Effector memory CD8-positive, alpha-beta T cell (primary cell): ENCODE measurements at places on chromosomes 5 and 9.

- no peak for DNase-seq
Observed at GRCh38 chr5:57042524-57042931, 90.6 kb upstream of the MIER3 start.

- DNase-seq: no peak
Observed at GRCh38 chr5:111855356-111855755, 98.4 kb upstream of the NREP start.

DNA sequence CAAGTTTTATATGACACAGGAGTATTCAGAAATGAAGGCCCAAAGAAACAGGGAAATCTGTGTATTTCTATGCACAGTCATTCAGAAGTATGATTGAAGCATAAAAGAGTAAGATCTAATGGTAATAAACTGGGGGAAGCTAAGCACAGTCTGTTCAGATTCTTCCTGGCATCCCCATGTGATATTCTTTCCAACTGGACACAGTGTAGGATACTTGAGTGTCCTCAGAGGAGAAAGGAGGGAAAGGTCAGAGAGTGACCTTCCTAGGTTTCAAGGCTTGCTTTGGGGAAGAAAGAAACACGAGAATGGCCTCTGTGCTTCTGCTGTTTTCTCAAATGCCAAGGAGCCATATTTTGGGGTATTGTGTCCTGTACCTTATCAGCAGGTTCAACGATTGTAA is 1798.4 kb upstream of the WWC1 start:
- DNase-seq: no peak

- DNase-seq: no peak
Observed at GRCh38 chr5:72134226-72134899, 27.1 kb downstream of the MAP1B start.

DNA sequence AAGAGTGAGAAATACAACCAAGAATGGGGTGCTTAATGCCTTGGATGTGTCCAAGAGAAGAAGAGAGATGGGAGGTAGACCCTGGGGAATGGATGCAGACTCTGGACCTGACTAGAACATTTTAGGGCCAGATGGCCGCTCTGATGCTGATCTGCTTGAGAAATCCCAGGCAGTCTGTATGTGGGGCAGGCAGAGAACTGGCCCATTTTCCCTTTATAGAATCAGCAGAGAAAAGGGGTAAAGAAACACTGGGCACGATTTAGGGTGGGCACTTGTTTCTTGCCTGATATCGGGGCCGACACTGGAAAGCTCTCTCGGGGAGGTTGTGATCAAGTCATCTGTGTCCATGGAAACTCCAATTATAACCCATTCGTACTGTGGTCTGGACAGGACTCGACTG is 118.5 kb upstream of the FSTL4 start:
- DNase-seq: no peak

- no peak for DNase-seq
Observed at GRCh38 chr9:135712613-135713295, 10.8 kb downstream of the KCNT1 start.

DNA sequence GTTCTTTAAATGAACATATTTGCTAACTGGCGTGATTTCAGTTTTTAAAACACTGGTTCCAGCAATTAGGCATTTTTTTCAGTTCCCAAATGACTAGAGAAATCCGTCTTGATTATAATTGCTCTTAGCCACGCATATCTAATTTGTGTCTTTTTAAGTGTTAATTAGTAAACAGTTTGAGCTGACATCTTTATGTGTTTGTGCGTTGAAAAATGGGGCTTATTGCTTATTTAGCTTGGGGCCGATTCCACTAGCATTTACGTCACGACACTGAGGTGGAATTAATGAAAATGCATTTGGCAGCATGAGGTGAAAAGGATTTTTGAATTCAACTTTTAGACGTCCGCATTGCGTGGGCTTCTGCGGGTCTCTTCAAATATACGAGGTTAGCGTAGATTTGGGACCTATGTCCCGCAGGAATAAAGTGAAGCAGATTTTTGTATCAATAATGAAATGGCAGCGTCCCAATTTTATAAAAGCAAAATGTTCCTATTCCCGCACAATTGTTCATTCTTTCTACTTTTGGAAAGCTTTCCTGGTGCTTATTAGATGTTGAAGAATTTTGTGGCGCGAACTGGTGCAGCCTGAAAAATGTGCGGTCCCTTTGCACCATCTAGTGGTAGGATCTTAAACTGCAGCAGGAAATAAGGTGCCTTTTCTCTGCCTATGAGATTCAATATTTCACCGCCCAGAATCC is 122.7 kb upstream of the LMX1B start:
- DNase-seq: peak; percentile 67

GRCh38 chr9:120950421-120951388 is 24.1 kb upstream of the TRAF1 start:
- DNase-seq: no peak

GRCh38 chr5:66945389-66946349 is 250.9 kb downstream of the CD180 start:
- DNase-seq: no peak

GRCh38 chr9:124329206-124329792 is 71.5 kb downstream of the NEK6 start:
- DNase-seq: no peak

DNA sequence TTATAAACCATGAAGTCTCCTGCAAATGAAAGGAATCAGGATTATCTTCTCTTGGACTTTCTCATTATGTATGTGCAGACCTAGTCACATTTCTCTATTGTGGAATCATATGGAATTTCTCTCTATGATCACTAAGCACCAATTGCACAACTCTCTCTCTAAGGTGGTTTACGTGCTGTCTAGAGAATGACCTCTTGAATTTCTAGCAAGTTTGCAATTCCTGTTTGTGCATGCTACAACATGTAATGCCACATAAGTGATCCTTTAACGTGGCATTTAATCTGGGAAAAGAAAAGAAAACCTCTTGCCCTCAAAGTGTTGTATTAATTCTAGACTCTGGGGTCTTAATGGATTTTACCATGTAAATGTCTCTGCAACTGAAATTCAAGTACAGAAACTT is 5.0 kb upstream of the PPP2R2B start:
- DNase-seq: no peak

DNA sequence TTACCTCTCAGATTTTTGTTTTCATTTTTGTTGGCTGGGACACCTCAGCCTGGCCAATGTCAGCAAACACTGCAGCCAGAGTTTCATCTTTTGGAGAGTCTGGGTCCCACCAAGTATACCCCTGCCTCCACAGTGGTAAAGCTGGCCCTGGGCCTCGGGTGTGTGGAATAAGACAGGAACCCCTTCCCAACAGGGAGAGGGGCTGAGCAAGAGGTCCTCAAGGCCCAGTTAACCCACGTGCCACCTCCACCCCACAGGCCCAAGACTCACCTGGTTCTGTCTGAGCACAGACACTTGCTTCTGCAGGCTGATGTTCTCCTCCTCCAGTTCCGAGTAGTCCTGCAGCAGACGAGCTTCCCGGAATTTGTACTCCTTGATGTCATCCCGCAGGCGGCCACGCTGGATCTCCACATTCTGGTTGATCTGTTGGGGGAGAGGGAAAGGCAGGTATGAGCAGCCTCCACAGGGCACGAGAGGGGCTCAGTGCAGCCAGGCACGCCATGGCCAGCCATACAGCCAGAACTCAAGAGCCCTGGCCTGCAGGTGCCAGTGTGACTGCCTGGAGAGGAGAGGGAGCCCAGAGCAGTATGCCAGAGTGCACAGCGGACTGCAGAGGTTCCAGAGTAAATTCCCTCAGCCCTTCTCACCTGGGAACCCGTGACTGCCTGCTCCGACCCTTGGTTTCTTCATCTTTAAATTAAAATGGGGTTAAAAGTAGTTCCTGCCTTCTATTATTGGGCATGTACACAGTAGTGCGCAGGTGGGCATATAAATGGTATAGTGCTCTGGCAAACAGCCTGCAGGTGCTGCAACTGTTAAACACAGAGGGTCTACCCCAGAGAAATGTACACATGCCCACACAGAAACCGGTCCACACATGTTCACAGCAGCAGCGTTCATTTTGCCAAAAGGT is 42.0 kb downstream of the BICD2 start:
- DNase-seq: no peak

GRCh38 chr5:34616651-34617050 is 39.5 kb upstream of the RAI14 start:
- no peak for DNase-seq

DNA sequence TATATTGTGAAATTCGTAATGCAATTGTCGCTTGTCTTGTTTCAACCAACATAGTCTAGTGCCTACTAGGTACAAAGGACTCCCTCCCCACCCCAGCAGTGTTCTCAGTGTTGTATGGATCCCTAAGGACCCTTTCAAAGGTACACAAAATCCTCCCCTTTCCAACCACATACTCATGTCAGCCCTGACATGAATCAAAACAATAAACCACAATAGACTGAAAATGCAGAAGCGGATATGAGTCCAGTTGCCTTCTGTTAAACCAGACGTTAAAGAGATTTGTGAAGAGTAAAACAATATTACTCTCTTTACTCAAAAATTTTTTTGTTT is 82.4 kb upstream of the IFNK start:
- no peak for DNase-seq

DNA sequence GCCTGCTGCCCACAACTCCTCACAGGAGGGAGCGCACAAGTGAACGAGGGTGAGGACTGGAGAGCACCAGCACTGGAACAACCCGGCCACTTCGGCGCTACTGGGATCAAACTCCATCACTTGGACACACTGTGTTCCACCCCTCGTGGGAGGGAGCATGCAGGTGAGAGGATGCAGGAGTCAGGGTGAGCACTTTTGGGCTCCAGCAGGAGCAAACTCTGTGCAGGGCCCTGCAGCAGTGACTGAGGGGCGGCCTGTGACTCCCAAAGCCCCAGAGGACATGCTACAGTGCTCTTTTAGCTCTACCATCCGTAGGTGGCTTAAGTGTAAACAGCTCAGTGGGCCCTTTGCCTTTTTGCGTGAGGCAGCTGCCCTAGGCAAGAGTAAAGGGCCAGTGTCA is 4.4 kb upstream of the MOCS2 start:
- no peak for DNase-seq

- DNase-seq: no peak
Observed at GRCh38 chr9:135606885-135607259, 32.5 kb downstream of the GLT6D1 start.

GRCh38 chr9:133340256-133340655 is 4.3 kb upstream of the SURF6 start:
- no peak for DNase-seq

DNA sequence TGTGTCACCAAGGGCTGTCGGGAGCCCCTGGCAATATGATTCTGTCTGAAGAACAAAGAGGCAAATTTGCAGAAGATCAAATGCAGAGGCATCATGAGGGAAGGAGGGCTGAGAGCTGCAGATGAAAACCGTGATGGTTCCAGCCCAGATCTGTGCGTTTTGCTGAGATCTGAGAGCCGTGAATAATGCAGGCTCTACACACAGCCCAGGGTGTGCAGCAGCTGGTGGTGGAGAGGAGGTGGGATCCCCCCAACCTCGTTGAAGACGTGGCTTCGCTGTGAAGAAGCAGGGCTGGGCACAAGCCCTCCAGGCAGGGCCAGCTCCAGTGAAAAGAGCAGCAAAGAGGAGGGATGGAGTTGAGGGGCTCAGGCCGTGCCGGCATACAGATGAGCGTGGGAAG is 75.5 kb downstream of the TSPAN17 start:
- DNase-seq: no peak

DNA sequence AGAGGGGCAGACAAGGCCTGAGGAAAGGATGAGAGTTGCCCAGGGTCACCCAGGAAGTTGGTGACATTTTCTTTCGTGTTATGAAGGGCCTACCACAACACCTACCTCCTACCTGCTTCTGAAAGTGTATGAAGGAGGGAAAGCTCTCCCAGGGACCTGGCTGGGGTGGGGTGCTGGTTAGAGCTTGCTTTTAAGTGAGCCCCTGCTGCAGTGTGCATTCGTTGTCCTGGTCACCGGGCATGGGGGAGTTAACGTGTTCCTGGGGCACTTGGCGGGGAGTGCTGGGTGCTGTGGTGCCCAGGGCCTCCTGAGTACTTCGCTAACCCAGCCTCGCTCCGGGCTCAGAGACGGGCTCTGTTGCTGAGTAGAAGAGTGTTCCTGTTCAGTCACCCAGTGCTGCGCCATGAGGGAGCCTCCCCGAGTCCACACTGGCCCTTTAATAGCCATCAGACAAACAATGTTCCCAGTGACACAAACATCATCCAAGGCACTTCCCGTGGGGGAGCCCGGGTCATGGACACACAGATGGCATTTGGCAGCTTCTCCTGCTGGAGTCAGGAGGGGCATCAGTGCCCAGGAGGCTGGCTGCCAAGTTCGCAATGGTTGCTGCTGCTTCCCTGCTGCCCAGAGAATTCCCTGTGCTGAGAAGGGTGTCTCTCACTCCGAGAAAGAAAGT is 85.7 kb downstream of the AMBP start:
- DNase-seq: no peak

GRCh38 chr9:11931109-11931508 is 762.1 kb upstream of the TYRP1 start:
- no peak for DNase-seq
